GM23338 (cell line): ENCODE measurements at places on chromosomes 5 and 9.

DNA sequence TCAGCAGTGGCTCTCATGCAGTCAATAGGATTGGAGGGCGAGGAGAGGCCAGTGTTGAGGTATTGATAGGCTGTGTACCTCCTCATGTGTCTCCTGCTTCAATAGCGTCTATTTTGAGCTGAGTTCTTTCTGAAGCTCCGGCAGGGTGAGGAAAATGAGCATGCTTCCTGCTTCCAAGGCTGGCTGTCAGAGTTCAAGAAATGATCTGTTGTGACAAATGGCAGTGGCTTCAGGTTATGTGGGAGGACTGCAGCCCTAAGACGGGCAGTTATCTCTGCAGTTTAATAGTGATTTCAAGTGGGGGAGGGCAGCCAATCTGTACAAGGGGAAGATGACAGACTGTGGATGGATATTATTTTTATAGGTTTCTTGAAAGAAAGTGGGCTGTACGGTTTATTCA lies 54.0 kb upstream of the CXCL14 start:
- no peak for DNase-seq

GRCh38 chr9:19416143-19416542 lies 7.3 kb downstream of the ACER2 start:
- no peak for DNase-seq

- DNase-seq: no peak
Measured at GRCh38 chr9:135772702-135773493, 70.9 kb downstream of the KCNT1 start.

DNA sequence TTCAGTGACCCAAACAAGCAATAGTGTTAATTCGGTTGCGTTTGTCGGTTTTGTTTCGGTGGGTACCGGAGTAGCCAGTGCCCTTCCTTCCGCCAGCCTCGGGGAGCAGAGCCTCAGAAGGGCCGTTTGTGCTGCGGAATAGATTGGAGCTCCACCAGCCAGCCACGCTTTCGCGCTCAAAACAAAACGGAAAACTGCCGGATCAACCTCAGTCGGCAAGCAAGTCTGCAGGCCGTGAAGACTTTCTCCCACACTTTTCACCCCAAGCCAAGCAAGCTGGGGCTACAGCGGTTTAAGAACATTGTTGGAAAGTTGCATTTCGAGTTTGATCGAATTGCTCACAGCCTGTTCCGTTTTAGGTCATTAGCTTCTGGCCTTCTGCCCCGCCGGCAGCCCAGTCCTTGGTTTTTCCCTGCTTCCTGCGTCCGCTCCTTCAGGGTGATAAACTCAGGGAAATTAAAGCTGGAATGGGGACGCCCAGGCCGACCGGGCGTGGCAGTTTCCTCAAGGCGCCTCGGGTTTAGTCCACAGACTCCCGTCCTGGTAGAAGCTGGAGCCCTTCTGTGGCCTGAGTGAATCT lies 803 bp upstream of the CCNO start:
- peak; percentile 56 for DNase-seq

DNA sequence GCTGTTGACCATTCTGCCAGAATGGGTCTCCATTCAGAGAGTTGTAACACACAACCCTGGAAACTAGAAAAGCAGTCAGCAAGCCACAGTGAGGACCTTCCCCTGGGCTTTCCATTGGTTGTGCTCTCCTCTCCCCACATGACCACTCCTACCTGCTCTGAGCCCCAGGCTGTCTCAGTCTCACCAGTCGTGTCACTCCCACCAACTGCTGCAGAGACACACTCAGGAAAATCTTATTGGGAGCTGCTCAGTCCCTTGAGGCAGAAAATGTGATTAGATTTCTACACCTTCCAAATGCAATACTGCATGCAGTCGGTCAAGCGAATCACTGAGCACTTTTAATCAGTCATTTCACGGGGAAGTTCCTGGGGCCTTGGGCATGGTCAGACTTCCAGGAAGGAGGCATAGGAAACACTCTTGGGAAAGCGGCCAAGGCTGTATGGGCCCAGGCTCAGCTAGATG lies 284.2 kb upstream of the NMUR2 start:
- DNase-seq: no peak

GRCh38 chr5:164202338-164202737 lies 696.9 kb downstream of the MAT2B start:
- no peak for DNase-seq

GRCh38 chr5:131378721-131379541 lies 115.1 kb downstream of the CDC42SE2 start:
- DNase-seq: no peak

GRCh38 chr5:90529939-90530677 lies 724 bp upstream of the LYSMD3 start:
- DNase-seq: peak; percentile 88

GRCh38 chr5:150266871-150267291 lies 22.7 kb downstream of the CAMK2A start:
- peak; percentile 15 for DNase-seq
